Right kidney (tissue), 9 donors: ENCODE measurements at places on chromosomes 2 and 18.

- no peak for DNase-seq
Measured at GRCh38 chr2:155442755-155443372, 744.4 kb downstream of the KCNJ3 start.

DNA sequence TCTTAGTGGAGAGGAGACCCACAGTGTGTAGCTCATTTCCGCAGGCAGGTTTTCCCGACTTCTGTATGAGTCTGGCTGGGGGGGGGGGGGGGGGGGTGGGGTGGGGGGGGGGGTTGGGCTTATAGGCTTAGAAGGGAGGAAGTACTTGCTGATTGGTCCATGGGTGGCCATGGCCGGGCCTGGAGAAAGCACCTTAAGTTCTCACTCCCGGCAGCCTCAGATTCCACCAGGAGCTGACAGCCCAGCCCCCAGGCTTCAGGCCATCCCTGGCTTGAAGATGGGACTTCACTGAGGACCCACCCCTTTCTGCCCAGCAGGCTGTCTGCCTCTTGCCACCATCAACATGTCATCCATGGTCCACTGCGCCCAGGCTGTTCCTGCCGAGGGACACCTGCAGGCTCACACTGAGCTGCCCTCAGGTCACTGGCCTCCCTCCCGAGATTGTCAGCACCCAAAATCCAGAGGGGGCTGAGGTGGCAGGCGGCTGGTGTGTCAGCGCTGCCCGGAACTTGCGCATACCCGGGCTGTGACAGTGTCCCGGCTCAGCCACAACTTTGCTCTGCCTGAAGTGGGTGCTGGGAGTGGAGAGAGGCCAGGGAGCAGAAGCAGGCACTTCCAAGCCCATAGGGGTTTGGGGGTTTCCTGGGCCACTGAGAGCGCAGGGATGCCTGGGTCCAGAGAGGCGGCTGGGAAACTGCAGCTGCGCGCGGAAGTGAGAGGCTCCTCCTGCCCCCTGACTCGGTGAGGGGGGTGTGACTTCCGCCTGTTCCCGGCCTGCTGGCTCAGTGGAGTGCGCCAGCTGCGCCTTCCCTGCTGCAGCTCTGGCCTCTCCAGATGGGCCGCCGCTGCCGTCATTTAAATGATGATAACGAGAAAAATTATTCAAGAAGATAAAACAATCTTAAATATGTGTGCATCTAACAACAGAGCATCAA, 256.1 kb downstream of the RPRM start:
- no peak for DNase-seq

- DNase-seq: no peak
Measured at GRCh38 chr18:7532942-7533341, 34.2 kb upstream of the PTPRM start.

- DNase-seq: no peak
Measured at GRCh38 chr2:2579814-2580213, 248.7 kb upstream of the MYT1L start.

DNA sequence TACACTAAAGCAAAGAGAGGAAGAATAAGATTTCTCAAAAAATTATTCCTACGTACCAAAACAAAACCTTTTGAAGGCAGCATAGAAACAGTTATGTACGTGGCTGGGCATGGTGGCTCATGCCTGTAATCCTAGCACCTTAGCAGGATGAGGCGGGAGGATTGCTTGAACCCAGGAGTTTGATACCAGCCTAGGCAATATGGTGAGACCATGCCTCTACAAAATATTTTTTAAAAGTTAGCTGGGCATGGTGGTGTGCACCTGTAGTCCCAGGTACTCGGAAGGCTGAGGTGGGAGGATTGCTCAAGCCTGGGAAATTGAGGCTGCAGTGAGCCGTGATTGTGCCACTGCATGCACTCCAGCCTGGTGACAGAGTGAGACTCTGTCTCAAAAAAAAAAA, 14.9 kb upstream of the CYP26B1 start:
- no peak for DNase-seq

DNA sequence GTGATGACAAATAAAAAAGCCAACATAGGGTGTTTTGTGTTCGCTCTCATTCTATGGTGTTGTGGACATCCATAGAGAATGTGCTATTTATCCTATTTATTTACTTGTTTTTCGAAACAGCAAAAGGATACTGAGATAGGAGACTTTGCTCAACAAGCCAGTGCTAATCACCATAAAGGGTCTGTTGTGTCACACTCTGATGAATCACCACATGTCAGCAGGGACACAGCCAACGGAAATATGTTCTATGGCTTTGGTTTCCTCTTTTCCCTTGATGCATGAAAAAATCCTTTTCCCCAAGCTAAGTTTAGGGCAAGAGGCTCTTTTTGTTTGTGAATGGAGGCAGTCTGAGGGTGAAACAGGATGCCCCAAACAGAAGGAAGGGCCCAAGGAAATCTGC, 154.3 kb downstream of the RNF152 start:
- DNase-seq: no peak

- no peak for DNase-seq
Measured at GRCh38 chr2:43493954-43494353, 101.9 kb downstream of the THADA start.

DNA sequence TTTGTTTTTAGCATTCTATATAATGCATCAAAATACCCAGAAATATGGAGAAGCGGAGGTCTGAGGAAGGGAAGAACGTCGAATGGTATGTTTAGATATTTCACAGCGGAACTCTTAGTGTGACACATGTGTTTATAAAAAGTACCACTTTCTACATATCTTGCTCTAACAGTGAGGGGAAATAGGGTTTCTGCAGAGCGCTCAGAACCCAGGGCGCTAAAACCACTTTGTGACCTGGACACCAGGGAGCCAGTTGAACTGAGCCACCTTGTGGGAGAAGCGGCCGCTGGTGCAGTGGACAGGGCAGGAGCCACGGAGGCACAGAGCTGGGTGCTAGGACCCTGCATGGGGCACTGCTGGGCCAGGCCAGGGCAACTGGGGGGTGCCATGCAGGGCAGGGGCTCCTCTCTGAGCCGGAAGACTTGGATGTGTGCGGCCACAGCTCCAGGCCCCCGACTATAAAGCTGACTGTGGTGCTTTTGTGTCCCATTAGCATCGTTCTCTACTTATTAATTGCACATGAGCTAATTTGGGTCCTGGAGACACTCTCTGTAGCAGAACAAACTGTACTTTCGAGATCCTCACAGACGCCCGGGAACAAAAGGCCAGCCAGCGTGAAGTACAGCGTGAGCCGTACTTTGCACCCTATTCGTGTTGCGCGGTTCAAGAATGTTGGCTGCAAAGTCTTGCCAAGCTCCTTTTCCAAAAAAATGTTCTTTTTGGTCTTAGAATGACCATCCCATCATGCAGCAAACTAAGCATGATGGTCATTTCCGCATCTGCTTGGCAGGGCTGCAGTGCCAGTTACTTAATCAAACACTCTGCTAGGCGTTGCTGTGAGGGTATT, 151.9 kb upstream of the ALKAL2 start:
- DNase-seq: no peak

- no peak for DNase-seq
Measured at GRCh38 chr18:24633121-24633520, 172.7 kb downstream of the HRH4 start.

DNA sequence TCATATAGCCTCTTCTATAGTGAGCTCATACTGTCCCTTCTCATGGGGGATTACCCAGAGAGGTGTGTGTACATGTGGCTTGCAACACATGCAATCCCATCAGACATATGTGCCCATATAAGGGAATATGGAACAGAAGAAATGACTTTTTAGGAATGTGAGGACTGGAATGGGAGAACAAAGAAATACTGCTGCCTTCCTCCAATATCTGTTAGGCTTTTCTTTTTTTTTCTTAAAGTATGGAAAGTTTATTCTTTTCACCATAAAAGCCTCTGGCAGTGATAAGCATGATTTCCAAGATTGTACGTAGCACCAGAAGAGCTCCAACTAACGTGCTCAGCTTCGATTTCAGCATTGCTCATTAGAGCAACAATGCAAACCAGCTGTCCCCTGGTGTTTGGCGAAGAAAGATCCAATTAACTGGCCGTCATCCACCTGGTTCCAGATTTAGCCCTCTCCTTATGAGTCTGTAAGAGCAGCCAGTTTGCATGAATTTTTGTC, 113.6 kb downstream of the ADCYAP1 start:
- DNase-seq: no peak

DNA sequence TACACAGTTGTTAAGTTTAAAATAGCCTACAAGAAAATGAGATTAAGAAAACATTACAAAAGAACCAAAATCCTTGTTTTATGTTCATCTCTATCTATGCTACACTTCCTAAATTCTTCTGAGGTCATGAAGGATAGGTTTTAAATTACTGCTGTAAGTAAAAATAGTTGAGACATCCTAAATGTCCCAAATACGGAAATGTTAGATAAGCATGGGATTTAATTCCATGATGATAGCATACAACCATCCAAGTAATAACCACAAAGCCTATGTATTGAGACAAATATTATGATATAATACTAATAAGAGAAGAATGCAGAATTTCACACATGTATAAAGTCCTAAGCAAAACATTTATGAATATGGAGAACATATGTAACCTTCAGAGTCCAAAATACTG, 34.1 kb downstream of the PIEZO2 start:
- DNase-seq: no peak
